ENCODE measurements at places on chromosomes 1 and 21. TPM values are rescaled to one million over a fixed set of nuclear protein-coding genes. Genes with fewer than 3 reads are reported as not detected.

- no peak for DNase-seq
Measured at GRCh38 chr1:48775831-48776392, 779 bp downstream of the BEND5 start.

GRCh38 chr21:31803039-31804007, 69.5 kb upstream of the HUNK start:
- no peak for DNase-seq

- DNase-seq: no peak
Measured at GRCh38 chr1:154157520-154158306, 2.8 kb upstream of the NUP210L start.

GRCh38 chr1:27136236-27136551, 18.7 kb downstream of the SLC9A1 start:
- no peak for DNase-seq

DNA sequence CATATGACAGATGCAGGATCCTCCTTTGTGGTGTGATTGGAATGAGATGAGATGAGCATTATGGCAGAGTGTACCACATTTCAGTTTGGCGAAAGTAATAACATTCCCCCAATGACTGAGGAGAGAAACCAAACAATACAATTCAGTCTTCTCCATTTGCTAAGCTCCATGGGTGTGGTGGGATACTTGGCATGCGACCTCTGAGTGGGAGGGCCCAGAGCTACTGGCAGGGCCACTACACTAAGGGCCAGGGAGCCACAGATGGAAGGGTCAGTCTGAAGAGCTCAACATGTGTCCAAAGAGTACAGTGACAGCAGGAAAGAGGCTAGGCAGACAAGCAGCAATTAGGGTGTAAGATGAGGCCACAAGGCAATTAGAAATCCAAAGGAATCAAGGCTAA, 23.8 kb upstream of the PAXBP1 start:
- no peak for DNase-seq

DNA sequence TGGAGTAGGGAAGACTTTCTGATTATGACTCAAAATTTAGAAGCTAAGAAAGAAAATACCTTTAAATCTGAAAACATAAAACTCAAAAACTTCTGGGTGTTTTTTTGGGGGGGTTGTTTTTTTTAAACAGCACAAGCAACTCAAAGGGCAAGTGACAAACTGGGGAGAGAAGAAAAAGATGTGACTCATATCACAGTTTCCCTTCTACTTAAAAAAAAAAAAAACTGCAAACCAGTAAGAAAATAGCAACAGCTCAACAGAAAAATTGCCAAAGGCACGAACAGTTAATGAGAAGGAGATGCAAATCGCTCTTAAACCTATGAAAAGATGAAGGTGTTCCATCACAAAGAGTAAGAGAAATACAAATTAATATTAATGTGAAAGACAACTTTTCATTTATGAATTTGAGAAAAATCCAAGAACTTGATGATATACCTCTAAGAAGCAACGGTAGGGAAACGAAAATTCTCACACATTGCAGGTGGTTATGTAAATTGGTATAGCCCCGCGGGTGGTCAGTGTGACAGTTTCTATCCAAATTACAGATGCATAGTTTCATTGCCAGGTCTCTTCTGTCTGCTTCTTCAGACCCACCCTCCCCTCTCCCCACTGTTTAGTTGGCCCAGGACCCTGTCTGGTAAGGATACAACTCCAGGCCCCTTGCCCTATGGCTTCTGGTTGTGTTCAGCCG, 9.0 kb downstream of the IFNAR2 start:
- DNase-seq: peak; percentile 28

DNA sequence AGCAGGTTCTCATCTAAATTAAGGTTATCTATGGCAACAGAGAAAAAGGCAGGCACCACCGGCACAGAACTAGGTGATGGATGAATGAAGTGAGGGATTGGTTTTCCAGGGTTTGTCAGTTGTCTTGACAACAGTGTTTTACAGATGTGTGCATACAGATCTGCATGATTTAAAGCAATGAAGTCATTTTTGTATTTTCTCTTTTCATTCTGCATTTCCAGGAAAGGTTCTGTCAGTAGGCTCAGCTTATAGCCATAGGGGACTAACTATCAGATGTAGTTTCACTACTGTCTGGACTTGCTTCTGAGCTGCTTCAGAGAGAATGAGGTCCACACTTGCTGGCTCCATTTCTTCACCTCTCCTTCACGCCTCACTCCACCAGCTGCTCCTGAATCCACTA, 98.2 kb upstream of the LMO4 start:
- no peak for DNase-seq

DNA sequence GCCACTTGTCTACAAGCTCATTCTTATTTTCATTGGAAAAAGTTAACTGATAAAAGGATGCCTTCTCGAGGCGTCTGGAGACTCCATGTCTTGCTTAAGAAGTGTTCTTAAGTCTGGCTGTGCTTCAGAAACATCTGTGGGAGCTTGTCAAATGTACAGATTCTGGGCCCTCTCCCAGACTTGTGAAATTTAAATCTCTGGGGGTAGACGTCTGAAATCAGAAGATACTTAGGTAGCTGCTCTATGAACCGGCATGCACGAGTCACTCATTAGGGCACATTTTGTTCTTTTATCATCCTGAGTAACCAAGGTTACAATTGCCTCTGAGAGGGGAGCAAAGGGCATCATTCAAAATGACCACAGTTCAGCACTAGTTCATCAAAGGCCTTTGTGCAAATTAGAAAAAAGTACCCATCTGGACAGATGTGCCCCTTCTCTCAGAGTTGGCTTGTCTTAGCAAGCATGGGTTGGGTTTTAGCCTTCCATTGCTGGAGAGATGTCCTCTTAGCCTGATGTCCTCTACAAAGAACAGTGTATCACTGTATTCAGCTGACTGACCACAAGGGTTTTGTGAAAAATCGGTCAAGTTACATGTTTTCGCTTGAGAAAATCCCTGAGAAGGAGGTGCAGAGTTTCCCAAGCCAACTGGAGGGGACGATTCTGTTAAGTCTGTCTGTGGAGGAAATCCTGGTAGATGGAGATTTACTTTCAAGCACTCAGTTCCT, 156.9 kb downstream of the ASTN1 start:
- DNase-seq: no peak

- no peak for DNase-seq
Measured at GRCh38 chr1:85093644-85094043, 45.3 kb upstream of the MCOLN3 start.

DNA sequence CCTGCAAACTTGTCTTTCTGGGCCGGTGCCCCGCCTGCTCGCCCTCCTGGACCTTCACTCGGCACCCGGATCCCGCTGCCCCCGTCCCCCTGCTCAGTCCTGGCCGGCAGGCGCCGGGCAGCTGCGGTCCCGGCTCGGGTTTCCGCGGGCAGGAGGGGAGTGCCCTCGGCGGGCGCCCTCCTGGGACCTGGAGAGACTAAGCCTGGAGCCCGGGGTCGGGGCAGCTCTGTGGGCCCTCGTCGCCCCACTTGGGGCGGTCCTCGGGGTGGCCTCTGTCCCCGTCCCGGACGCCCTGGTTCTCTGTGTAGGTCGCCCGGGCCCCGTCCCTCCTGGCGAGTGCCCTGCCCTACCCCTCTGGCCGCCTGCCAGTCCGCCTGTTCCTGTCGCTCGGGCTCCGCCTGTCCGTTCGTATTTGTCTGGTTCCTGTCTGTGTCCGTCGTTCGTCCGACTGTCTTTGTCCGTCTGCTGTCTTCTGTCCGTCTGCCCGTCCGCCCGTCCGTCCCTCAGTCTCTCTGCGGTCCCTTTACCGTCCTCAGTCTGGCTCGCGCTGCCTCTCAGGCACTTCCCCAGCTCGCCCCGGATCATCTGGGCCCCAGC, 490 bp downstream of the SERINC2 start:
- DNase-seq: peak; percentile 54

GRCh38 chr1:196400478-196401451, 207.5 kb downstream of the KCNT2 start:
- peak; percentile 70 for DNase-seq

- DNase-seq: no peak
Measured at GRCh38 chr1:111596499-111596898, 23.1 kb upstream of the RAP1A start.

DNA sequence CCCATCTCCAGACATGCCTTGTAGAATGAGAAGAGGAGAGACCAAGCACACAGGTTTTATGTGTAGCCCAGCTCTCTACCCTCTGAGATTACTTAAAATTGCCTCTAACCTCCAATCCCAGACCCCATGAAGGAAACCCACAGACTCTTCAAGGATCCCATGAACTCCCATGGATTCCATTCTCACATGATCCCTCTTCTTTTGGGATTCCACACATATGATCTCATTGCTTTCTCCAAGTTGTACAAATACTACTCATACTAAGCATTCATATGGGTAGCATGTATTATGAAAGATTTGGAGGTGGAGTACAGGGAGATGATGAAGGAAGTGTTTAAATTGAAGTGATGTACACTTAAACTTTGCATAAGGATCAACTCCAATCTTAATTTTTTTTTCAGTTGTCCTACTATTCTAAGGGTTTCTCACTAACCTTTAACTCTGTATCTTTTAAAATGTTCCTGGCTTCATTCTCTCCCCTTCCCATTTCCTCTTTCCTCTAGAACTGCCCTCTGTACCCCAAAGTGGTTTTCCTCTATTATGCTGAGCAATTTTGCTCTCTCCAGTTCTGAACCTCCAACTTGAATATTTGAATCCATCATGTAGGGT, 41.6 kb downstream of the MFSD2A start:
- no peak for DNase-seq

- DNase-seq: no peak
Measured at GRCh38 chr1:75707191-75707590, 17.3 kb upstream of the ACADM start.

DNA sequence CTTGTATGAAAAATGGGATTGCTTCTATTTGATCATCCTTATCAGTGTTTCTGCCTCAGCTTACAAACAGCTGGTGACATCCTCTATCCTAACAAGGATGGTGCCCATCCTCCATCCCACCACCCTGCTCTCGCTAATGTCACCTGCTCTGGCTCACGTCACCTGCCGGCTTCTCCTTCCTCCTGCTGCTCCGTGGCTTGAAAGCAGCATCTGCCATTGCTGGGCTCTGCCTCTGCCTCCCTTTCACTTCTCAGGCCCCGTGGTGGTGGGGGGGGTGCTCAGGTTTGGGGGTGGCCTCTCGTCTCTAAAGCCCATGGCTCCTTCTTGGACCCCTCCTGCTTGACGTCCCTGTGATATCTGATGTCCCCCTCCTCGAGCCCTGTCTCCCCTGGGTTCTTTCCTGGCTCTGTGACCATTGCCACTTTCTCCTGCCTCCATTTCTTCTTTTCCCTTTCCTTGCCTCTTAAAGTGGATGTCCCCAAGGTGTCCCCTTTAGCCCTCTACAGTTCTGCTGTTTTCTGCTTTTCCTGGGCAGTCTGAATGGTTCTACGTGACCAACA, 135.5 kb upstream of the ERRFI1 start:
- DNase-seq: no peak

GRCh38 chr1:7302873-7303272, 468.2 kb upstream of the VAMP3 start:
- no peak for DNase-seq

GRCh38 chr1:95003433-95003738, 69.4 kb downstream of the ALG14 start:
- DNase-seq: peak; percentile 71

DNA sequence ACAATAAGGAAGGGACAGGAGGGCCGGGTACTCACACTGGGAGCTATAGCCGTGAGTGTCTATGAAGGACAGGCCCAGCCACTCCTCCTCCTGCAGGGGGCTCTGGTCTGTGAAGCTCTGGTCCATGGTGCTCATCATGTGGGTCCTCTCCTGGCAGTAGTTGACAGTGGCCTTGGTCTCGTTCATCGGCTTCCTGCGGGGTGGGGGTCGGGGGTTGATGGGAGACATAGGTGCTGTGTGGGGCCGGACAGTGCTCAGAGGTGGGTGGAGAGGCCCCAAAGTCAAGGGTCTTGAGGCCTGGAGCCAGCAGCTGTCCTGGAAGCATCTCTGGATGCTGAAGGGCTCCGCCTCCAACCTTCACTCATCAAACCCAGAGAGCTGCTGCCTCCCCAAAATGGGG, 260.4 kb downstream of the PTPRU start:
- DNase-seq: no peak

DNA sequence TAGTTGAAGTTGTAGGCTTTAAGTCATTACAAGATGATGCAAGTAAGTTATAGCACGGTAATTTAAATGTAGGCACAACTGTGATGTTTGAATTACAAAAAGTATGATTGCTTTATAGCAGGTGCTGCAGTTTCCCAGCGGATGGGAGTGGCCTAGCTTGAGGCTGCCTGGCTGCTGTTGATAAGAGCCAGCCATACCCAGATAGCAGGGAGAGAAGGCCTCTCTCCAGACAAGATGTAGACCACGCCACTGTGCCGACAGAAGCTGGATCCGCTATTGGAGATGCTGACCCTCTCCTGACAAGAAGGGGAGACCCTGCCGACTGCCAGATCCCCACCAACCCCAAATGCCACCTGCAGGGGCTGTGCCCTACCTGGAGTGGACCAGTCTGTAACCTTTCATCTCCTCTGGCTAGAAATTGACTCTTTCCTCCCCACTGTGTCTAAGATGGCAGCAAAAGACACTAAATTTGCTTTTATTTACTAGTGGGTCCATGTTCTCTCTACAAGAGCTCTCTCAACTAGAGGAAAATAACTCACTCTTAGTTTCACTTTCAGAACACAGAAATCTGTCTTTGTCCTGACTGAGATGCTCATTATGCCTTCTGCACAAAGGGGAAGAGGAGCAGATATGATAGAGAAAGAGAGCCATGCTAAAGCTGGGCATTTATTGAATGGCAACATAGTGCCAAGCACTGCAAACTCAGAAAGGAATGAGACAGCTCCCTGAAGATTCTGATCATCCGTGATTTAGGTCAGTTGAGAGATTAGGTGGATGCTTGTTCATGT, 127.9 kb downstream of the URB2 start:
- no peak for DNase-seq

DNA sequence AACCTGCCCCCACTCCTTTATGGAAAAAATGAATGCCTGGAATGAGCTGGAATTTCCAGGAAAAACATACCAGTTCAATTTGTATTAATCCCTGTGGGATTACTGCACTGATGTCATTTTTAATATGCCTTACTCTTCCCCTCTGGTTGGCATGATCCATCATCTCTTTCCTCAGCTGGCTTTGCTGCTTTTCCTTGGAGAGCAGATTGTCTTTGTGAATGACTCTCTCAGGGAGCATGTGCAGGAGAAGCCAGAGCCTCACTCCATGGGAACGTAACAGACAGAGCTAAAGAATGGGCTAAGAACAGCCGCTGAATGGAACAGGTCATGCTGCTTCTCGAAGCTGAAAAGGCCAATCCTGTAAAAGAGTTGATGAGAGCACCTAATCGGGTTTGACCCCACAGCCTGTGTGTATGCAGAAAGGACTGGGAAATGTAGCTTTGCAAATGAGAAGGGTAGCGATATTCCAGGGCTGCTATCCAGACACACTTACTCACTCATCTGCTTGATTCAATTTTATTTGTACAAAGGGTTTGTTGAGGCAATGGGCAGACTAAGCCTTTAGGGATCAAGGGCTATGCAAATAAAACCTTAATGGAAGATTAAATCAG, 20.7 kb downstream of the PHC2 start:
- no peak for DNase-seq

- DNase-seq: no peak
Measured at GRCh38 chr1:81032973-81033425, 767.7 kb upstream of the ADGRL2 start.

Gene UBE2U
- total RNA-seq: not detected

Gene SAMD13
- total RNA-seq: 0.79 TPM

Gene FAM78B
- 3.8 TPM for total RNA-seq

Gene SERINC2
- total RNA-seq: 9.8 TPM

Gene GUCA2B
- total RNA-seq: not detected

Gene ALX3
- total RNA-seq: not detected

Gene PLA2G2C
- total RNA-seq: not detected
